Muscle of leg (tissue), 16 donors: ENCODE measurements at places on chromosomes 7 and 10.

DNA sequence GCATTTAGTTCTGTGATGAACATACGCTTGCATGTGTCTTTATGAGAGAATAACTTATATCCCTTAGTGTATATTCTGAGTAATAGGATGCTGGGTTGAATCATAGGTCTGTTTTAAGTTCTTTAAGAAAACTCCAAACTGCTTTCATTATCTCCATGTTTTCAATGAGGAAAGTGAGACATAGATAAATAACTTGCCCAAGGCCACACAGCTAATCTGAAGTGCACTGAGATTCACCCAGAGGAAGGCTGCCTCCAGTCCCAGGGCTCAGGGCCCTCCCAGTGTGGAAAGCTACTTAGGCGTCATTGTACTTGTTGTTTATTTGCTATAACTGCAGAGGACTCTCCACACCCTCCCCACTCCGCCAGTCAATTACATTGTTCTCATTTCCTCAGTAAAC, 126.7 kb downstream of the INHBA start:
- no peak for DNase-seq

- DNase-seq = peak; percentile 30
Observed at GRCh38 chr7:26376175-26376917, 84.7 kb downstream of the SNX10 start.

DNA sequence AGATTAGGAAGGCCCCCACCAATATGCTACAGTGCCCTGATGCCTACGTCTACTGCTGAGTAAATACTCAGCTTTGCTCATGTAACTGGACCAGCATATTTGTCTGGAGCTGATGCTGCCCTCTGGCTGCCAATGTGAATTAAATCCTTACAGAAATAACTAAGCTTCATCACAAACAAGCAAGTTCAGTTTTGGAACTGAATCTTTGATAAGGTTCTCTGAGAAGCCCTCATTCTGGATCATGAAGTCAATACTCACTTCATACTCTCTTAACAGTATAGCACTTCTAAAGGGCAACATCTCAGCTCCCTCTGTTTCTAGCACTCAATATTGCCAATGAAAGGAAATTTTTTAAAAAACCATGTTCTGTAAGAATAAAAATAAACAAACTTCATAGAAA, 246.7 kb downstream of the ETV1 start:
- peak; percentile 61 for DNase-seq

DNA sequence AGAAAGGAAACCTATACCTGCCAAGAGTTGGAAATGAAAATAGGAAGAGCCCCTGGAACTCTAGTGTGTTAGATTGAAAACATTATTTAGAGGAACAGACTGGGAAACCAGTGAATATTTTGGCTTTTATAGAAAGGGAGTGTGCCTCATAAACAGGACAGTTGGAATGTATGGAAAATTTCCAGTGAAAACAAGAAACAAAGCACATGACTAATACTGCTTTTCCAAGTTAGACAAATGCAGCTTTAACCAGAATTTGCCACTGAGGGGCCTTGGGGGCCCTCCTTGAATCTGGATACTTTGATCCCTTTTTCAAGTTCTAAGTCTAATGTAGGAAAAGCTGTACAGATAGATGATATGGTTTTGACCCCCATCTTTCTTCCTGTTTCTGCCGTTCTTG, 21.2 kb downstream of the ITGB8 start:
- peak; percentile 83 for DNase-seq

GRCh38 chr7:50711271-50712175, 71.2 kb downstream of the GRB10 start:
- no peak for DNase-seq
